ENCODE measurements at places on chromosomes 7 and 10.

DNA sequence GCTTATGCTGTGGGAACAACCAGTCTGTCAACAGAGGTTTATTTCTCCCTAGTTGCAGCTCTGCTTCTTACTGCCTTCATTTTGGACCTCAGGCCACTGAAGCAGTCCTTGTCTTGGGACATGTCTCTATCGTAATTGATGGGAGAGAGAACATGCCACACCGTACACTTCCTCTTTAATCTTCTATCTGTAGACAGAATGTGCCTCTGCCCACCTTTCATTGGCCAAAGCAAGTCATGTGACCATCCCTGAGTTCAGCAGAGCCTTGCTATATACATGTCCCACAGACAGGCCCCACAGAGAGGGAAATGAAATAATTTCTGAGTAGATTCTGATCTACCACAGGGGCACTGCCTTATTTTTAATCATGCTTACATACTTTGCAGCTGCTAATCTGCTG, 98.0 kb downstream of the KCND2 start:
- DNase-seq, result no peak

DNA sequence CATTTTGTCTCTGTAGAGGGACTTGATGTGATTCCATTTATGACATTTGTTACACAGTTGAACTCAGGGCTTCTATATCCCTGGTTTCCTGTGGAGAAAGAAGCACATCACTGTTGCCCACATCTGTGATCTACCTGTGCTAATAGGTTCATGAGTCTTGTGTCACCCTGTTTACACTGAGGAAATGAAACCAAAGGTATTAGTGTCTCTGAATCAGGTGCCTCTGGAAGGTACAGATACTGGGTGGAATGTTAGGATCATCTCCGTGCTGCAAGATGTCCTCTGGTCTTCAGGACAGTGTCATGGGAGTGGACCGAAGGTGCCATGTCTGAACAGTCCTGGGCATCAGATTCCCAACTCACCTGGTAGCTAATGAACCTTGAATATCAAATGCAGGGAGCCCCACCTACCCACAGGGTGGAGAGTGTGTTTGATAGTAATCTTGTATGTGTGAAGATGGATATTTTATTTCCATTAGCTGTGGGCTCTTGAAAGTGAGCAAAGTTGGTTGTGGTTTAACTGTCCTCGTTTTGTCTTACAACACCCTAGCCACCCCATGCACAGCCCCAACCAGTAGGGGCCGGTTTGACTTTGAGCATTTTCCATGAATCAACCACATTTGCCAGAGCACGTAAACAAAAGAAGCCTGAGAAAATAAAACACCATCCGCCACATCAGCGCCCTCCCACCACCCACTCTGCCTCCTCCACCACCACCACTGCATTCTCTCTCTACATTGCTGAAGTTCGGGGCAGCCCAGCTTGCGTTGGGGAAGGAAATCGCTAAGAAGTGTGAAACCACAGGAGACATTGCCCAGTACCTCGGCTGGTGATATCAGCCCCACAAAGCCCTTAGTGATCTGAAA, 40.7 kb downstream of the TARP start:
- DNase-seq, result peak; percentile 13

GRCh38 chr10:42987575-42987974, 89.3 kb upstream of the RET start:
- no peak for DNase-seq

GRCh38 chr10:88236121-88236743, 346.9 kb downstream of the RNLS start:
- no peak for DNase-seq

- no peak for DNase-seq
Measured at GRCh38 chr7:73613954-73614735, 10.2 kb downstream of the MLXIPL start.

- DNase-seq, result no peak
Measured at GRCh38 chr10:112361951-112362751, 11.8 kb upstream of the ACSL5 start.

- no peak for DNase-seq
Measured at GRCh38 chr10:132498562-132499366, 38.8 kb upstream of the INPP5A start.

DNA sequence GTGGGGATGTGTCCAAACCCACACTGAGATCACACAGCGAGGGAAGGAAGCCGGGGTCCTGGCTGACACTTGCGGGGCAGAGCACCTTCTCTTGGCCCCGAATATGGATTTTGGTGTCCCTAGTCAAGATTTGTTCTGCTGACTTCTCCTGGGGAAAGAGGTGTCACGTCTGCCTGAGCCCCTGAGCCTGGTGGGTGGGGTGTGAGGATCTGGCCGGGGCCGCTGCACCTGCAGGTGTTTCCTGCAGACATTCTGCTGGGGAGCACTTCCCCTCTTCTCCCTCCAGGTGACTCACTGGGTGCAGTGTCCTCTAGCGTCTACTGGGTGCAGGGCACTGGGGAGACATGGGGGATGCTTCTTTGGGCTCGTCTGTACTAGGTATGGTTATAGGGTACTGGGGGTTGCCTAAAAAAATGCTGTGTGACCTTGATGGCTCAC, 99.2 kb downstream of the GRK5 start:
- DNase-seq, result peak; percentile 36

DNA sequence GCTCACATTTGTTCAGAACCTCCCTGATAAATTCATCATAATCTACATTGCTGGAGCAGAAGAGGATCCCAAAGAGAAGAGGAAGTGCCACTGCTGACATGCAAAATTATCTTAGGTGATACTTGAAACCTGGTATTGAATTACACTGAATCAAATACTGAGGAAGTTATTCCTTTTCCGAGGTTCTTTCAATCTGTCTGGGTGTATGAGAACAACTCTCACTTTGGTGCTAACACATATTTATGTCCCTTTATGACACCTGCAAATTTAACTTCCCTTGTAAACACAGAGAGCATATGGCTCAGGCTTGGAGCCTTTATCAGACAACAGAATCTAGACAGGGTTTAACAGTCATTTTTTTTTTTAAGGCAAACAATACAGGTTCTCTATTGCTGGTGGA, 131.4 kb downstream of the SRPK2 start:
- no peak for DNase-seq

- no peak for DNase-seq
Measured at GRCh38 chr10:13608246-13608853, 21.6 kb downstream of the PRPF18 start.

- peak; percentile 43 for DNase-seq
Measured at GRCh38 chr10:132434405-132435005, 37.5 kb downstream of the PWWP2B start.

DNA sequence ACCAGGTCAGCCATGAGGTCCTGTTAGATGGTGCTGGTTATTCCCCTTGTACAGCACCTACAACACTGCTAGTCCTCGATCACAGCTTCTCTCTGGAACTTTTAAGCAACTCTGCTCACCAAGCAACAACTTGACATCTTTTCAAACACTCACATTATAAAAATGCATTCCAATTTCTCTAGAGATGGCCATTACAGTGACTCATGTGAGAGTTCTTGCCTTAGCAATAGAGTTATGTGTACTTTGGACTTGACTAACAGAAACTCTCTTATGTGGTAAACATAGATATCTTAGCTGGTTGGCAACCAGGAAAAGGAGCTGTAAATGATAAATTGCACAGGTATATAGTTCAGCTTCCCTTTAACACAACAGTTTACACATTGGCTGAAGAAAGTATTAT, 122.2 kb downstream of the PDE1C start:
- DNase-seq, result no peak

- no peak for DNase-seq
Measured at GRCh38 chr10:75107756-75108683, 3.4 kb upstream of the SAMD8 start.

GRCh38 chr7:97018126-97018601, 6.5 kb downstream of the DLX5 start:
- no peak for DNase-seq

GRCh38 chr10:71865561-71866041, 14.6 kb upstream of the PSAP start:
- no peak for DNase-seq

DNA sequence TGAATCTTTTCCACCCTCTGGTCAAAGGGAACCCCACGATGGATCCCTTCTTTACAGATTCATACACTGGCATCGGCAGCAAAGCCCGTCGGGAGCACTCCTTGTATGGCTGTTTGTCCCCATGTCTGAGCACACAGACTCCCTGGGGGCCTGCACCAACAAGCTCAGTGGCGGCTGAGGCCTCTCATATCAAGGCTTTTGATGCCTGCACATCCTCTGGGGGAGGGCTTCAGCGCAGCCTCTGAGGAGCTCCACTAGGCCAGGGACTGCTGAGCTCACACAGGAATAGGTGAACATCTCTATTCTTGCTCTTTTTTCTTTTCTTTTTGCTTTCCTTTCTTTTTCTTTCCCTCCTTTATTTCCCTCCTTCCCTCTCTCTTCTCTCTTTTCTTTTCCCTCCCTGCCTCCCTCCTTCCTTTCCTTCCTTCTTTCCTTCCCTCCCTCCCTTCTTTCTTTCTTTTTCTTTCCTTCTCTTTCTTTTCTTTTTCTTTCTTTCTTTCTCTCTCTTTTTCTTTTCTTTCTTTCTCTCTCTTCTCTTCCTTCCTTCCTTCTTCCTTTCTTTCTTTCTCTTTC, 174.6 kb downstream of the CCDC3 start:
- DNase-seq, result no peak

- DNase-seq, result no peak
Measured at GRCh38 chr7:83532219-83532618, 116.7 kb downstream of the SEMA3E start.

- DNase-seq, result no peak
Measured at GRCh38 chr7:121406944-121407343, 10.8 kb upstream of the FAM3C start.

GRCh38 chr7:98357751-98358161, 43.1 kb downstream of the BAIAP2L1 start:
- DNase-seq, result no peak

- no peak for DNase-seq
Measured at GRCh38 chr7:21980926-21981500, 35.3 kb upstream of the CDCA7L start.

DNA sequence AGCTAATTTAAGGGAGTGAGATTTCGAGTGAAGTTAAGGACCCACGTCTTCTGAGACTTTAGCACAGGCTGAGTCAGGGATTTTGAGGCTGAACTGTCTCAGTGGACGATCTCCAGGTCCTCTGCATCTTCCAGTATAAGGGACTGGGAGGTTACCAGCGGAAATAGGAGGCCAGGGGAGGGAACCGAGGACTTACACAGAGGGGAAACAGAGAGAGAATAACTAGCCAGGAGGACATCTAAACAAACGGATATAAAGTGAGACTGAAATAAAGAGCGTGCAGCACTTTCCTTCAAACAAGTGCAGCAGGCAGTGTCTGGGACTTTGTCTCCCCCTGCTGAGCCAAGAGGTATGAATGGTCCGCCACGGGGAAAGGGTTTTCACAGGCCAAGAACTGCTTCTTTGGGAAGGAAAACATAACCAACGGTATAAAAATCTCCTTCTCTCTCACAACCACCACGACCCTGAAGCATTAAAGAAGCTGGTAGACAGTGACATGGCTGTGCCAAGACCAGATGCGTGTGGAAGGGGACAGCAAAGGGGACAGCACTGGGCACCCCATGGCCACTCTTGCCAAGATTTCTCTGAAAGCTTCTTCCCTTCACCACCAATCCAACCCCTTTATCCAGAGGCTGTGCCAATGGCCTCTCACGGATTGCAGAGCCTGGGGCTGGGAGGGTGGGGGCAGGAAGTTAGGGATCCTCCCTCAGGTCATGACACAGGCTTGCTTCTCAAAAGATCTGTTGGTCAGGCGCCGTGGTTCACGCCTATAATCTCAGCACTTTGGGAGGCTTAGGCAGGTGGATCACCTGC, 72.0 kb downstream of the SLC37A3 start:
- peak; percentile 22 for DNase-seq

GRCh38 chr7:27652518-27652917, 10.2 kb downstream of the HIBADH start:
- DNase-seq, result no peak

DNA sequence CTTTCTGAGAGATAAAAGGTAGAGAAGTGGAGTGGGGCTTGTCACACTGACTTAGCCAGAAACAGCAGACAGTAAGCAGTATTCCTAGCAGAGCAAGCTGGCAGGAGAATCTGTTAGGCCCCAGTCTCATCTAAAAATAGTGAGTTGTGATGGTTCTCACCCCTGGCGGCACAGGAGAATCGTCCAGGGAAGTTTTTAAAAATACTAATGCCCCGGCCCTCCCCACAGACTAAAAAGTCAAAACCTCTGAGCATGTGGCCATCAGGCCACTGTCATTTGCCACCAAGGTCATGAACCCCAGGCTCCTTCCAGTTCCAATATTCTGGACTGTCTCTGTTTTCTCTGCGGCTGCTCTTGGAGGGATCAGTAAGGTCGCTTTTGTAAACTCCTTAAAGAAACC, 34.0 kb downstream of the LYZL1 start:
- DNase-seq, result no peak

DNA sequence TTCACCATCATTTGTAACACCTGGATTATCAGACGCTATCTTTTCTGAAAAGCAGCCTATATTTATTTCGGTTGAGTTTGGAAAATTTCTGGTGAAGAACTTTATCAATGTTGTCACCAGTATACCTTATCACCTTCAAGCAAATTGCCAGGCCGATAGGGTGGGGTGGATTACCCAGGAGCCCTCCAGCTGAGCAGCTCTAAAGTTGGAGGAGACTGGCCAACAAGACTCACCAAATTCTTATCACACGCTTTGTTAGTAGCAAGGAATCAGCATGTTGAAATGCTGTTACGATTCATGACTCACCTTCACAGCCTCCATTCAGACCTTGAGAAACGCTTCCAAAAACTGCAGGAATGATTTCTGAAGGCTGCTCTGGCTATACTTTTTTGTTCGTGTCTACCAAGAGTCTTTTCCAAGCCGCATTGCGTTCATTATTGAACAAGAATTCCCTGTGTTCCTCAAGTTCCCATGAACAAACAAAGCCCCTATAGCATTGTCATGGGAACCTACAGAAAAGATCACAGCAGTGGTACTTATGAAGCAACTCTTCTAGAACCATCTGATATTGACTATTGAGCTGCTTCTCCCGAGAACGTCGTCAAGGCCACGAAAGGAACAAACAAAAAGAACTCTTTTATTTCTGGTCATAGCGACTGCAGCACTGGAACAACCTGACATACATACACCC, 291.4 kb downstream of the SFMBT2 start:
- no peak for DNase-seq

DNA sequence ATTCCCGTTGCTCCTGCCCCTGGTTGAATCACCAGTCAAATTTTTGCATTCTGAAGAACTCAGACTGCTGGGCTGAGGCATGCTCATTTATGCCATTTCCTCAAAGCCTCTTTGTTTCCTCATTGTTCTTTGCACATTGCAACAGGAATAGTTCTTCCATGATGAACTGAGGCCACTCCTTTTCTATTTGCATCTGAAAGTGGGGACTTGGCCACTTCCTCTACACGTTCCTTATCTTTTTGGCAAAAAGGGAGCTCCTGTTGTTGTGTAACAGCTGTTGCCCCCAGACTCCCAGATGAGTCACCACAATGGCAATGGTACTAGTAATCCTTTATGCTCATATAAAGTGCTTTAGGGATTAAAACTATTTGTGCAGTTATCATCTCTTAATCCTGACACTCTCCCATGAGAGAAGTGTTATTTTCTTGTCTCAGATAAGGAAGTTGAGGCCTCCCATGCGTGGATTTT, 20.1 kb upstream of the ITPRID1 start:
- DNase-seq, result no peak

GRCh38 chr7:91031757-91032156, 232.5 kb upstream of the FZD1 start:
- DNase-seq, result no peak
